B cell (primary cell): ENCODE measurements at places on chromosomes 7 and 10.

DNA sequence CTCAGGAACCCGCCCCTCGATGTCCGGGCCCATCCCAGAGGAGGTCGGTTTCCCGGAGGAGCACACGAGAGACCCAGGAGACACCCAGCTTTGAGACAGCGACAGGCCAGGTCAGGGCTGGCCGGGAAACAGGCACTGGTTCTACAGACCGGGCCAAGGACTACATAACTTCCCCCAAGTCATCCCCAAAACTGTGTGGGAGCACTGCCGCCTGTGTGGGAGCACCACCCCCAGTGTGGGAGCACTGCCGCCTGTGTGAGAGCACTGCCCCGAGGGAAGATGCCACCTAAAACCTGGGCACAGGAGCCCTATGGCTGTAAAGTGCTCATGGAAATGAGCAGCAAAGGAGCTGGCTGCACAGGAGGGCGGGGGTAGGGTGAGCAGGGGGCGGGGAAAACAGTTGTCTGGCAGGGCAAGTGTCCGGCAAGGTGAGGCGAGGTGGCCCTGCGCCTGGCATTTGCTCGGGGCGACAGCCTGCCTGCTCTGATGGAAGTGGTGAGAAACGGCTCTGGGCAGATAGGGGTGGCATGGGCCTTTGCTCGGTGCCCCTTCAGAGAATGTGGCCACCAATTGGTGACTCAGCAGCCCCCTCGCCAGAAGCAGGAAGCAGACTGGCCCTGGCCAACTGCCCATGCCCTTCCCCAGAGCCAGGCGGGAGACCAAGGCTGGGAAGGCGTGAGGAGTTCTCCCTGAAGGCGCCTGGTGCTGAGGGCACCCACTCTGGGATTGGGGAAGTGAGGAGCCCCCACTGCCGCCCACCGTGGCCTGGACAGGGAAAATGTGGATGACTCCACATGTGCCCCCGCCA lies 26.2 kb downstream of the PAPOLB start:
- DNase-seq = no peak

GRCh38 chr7:2438186-2438585 lies 34.8 kb downstream of the CHST12 start:
- DNase-seq = no peak

GRCh38 chr10:51599647-51600046 lies 99.7 kb downstream of the CSTF2T start:
- no peak for DNase-seq

- DNase-seq = no peak
Measured at GRCh38 chr10:35369049-35369611, 32.8 kb downstream of the CCNY start.
